H9 (cell line): ENCODE measurements at places on chromosomes 6 and 20. TPM values are rescaled to one million over a fixed set of nuclear protein-coding genes. Genes with fewer than 3 reads are reported as not detected.
A peak's percentile ranks its signal among the peaks of the same experiment; 100 is the strongest.

GRCh38 chr6:87789198-87789899, 87.3 kb upstream of the AKIRIN2 start:
- no peak for DNase-seq

- DNase-seq, result no peak
These were observed 3.6 kb downstream of the PPP1R10 start for GRCh38 chr6:30613251-30614043.

DNA sequence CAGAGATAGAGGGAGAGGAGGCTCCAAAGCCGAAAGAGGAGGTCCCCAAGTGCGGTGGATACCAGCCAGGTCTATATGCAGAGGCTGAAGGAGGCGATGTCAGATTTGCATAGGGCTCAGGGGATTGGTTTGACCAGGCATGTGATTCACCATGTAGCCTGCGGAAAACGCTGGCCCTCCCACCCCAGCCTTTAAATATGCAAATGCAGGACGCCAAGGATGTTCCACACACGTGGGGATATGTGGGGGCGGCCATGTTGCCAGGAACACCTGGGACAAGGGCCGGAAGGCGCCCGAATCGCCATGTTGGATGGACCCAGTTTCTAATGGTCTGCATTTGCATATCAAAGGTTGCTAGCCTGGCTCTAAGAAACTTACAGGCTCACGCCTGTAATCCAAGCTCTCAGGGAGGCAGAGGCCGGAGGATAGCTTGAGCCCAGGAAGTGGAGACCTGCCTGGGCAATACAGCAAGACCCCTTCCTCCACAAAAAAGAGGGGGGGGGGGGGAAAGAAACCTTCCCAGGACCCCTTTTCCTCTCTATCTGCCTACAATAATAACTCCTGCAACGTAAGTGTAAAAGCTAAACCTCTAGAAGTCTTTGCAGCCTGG, 110.5 kb downstream of the TULP4 start:
- DNase-seq, result peak; percentile 78

GRCh38 chr6:166173281-166173951, 5.8 kb upstream of the TBXT start:
- peak; percentile 82 for DNase-seq

GRCh38 chr6:617456-618100, 39.3 kb downstream of the HUS1B start:
- peak; percentile 65 for DNase-seq

DNA sequence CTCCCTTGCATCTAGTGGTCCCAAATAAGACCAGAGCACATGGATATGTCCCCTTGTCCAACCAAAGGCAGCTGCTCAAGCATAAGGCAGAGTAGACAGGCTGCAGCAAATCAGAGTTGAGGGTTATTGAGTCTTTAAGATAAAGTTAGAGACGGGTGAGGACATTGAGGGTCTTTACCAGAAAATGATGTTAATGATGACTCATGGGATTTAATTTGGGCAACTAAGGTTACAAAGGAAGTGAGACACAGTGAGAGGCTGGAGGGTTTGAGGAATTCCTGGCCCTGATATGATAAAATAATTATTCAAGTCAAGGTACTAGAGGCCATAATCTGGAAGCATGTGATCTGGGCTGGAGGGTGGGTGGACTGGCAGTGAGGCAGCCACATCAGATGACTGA, 133.6 kb downstream of the ALDH8A1 start:
- DNase-seq, result no peak

DNA sequence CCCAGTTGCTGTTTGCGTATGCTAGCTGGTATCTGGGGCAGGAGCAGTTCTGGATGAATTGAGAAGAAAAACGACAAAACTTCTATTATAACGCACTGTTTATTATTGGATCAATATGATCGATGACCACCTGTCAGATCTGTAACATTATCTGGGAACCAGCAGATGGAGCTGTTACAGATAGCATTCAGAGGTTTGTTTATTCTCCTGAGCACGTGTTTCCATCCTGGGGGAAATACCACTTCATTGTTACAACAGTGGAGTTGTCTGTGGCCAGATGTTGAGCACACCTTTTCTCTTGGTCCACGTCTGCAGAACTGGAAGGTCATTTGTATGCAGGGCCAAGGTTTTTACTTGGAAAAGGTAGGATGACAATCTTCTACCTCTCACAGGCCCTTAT, 16.0 kb upstream of the NKX2-2 start:
- DNase-seq, result peak; percentile 21

DNA sequence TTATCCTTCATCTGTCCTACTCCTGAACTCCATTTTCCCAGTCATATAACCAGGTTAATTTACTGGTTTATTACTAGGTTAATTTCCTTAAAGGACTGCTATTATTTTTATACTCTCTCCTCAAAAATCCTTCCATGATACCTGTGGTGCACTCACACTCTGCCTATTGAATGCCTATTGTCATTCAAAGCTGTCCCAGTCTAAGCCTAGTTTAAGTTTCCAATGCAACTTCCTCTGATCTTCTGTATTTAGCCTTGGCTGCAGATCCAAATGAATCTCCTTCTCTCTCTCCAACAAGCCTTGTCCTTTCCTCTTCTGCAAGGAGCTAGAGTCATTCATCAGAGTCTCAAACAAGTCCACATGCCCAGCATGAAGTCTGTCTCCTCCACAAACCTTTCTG, 41.3 kb upstream of the ADGRF5 start:
- no peak for DNase-seq

GRCh38 chr6:52647199-52647598, 23.7 kb upstream of the TMEM14A start:
- DNase-seq, result no peak

- DNase-seq, result no peak
These were observed 148.9 kb downstream of the NFATC2 start for GRCh38 chr20:51393571-51393970.

GRCh38 chr6:165647041-165647440, 16.0 kb downstream of the PDE10A start:
- DNase-seq, result no peak

GRCh38 chr20:7938058-7938457, 2.2 kb downstream of the HAO1 start:
- DNase-seq, result no peak

DNA sequence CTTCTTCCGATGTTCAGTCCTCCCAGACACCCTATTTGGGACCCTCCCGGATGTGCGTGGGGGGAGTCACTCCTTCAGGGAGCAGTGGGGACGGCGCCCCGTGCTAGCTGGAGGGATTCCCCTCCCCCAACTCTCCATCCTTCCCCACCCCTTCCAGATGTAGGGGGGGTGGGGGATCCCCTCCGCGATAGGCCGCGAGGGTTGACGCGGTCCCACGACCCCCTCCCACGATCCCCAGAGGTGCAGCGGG, 548 bp downstream of the GNL1 start:
- no peak for DNase-seq

GRCh38 chr6:87718662-87719433, 16.8 kb upstream of the AKIRIN2 start:
- no peak for DNase-seq

- DNase-seq, result no peak
These were observed 258.4 kb downstream of the HDGFL1 start for GRCh38 chr6:22827760-22828159.

DNA sequence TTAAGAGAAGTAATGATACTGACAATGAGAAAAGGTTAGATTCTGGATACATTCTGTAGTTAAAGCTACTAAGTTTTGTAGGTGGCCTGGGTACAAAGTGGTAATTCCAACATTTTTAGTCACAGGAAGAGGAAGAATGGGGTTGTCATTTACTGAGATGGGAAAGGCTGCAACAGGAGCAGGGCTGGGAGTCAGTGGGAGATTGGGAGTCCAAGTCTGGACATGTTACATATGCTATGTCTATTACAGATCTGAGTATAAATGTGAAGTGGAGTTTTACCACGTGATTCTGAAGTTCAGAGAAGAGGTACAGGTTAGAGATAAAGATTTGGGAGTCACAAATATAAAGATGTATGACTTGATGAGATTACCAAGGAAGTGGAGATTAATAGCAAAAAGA, 116.2 kb downstream of the RWDD2A start:
- DNase-seq, result no peak

DNA sequence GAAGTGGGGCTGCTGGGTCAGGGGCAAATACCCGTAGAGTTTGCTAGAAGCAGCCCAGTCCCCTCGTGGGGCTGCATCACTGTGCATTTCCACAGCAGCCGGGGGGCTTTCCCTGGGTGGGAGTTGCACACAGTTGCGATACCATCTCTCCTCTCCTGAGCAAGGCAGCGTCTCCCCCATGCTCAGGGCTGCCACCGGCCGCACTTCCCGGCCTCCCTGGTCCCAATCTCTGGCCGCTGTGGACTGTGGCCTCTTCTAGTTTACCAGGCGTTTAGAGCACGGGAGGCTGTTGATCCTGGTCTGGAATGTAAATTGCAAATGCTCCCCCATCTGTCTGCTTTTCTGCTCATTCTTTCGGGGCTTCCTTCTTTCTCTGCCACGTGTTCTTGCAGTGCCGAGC, 31.1 kb downstream of the OSBPL2 start:
- no peak for DNase-seq

DNA sequence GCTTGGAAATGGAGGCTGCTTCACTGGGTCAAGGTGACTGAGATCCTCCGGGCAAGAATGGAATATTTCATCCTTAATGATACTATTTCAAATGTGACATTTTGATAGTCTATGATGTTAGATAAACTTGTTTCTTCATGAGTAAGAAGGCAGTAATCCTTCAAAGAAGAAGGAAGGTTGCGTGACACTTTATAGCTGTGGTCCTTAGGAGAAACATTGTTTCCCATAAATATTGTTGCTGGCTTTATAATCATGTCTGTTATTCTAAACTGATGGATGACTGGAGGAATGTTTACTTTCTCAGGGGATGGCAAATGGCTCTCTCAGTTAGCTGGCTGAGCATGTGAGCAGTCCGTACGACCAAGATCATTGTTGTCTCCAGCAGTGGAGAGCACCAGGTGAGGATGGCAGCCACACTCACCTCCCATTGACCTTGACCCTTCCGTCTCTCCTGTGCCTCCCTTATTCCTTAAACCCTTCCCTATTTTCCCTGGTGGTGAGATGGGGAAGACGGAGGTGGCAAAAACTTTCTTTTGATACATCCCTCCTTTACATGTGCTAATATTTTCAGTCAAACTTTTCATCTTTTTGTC, 171.2 kb upstream of the OLIG3 start:
- DNase-seq, result no peak

- DNase-seq, result no peak
These were observed 48.9 kb downstream of the ZFAND3 start for GRCh38 chr6:37868447-37868825.

The COX4I2 gene
- not detected in 2 replicates for total RNA-seq

The CALHM4 gene
- not detected in 2 replicates for total RNA-seq

The CCM2L gene
- total RNA-seq, result 4.6 and 5.2 TPM in 2 replicates

The PHACTR3 gene
- not detected in 2 replicates for total RNA-seq

The SCRT2 gene
- not detected in 2 replicates for total RNA-seq

The OPN5 gene
- total RNA-seq, result not detected in 2 replicates
